Cortex of kidney (tissue), 1 donor: ENCODE measurements at places on chromosomes 3 and 15.

DNA sequence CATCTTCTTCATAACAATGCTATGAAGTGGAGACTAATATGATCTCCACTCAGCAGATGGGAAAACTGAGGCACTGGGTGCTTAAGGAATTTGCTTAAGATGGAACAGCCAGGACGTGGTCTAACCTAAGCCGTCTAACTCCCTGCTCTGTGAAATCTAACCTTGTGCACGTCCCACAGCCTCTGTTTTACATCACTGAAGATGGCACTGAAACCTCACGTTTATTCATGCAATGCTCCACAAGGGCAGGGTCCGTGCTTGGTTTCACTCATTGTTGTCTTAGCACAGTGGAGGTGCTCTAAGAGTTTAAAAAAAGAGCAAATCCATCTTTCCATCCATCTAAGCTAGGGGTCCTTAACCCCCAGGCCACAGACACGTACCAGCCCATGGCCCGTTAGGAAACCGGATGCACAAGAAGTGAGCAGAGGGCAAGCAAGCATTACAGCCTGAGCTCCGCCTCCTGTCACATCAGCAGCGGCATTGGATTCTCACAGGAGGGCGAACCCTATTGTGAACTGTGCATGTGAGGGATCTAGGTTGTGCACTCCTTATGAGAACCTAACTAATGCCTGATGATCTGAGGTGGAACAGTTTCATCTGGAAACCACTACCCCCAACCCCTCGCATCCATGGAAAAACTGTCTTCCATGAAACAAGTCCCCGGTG lies 118.0 kb downstream of the FOXP1 start:
- no peak for DNase-seq

DNA sequence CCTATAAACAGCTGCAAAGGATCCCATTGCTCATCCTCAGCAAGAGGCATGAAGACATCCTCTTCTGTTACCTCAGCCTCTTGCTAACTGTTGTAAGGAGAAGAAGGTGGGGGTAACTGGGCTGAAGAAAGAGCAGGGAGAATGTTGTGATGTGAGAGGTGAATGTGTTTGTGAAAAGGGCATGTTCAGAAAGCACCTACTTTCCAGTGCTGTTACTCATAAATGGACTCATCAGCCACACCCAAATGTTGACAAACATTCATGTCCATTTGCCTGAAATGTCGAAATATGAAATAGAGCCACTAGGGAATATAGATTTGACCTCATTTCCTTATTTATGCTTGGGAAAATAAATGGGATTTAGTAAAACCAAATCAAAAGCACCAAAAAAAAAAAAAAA lies 12.6 kb downstream of the SLC24A1 start:
- no peak for DNase-seq

- DNase-seq, result no peak
These were observed 199.5 kb downstream of the TLE3 start for GRCh38 chr15:69898243-69898642.

GRCh38 chr3:185724761-185725160 lies 100.1 kb downstream of the IGF2BP2 start:
- DNase-seq, result no peak

- no peak for DNase-seq
These were observed 256.8 kb upstream of the RARB start for GRCh38 chr3:25171118-25171807.

- no peak for DNase-seq
These were observed 3.9 kb downstream of the ATR start for GRCh38 chr3:142574665-142575064.

DNA sequence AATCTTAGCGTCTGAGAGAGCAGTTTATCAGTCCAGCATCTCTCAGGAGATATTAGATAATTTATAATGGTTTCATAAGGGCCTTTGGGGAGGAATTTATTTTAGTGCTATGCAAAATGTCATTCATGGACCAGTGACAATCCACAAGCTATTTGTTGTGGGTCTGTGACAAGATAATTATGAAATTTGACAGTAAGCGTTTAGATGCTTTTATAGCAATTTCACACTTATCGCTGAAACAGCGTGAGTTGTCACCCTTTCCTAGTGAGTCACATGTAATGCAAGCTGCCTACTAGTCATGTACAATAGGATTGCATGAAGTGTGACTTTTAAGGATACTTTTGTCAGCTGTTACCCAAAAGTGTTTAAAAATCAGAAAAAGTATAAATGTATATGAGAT lies 315.6 kb upstream of the THBS1 start:
- DNase-seq, result no peak
